ENCODE measurements at places on chromosomes 2 and 18. TPM values are rescaled to one million over a fixed set of nuclear protein-coding genes. Genes with fewer than 3 reads are reported as not detected.

The KCNG2 gene
- 0.26 TPM for total RNA-seq

The SCN7A gene
- total RNA-seq = not detected

The GKN2 gene
- not detected for total RNA-seq

The HOXD9 gene
- 16.8 TPM for total RNA-seq

The IL1F10 gene
- not detected for total RNA-seq

The PPP4R3B gene
- total RNA-seq = 33.6 TPM

The MBD5 gene
- total RNA-seq = 6.1 TPM

The B3GNT7 gene
- total RNA-seq = 7.2 TPM

The RAD51AP2 gene
- total RNA-seq = not detected

The EIPR1 gene
- total RNA-seq = 28.8 TPM

The CHPF gene
- 0.26 TPM for total RNA-seq

The FOXD4L1 gene
- not detected for total RNA-seq

The AFF3 gene
- total RNA-seq = under 0.01 TPM

The CNTNAP5 gene
- total RNA-seq = not detected

The PROM2 gene
- total RNA-seq = 0.13 TPM

The MARS2 gene
- total RNA-seq = 4.1 TPM

The PLEKHH2 gene
- total RNA-seq = under 0.01 TPM

The NMS gene
- total RNA-seq = not detected
